ENCODE measurements at places on chromosomes 3 and 15. TPM values are rescaled to one million over a fixed set of nuclear protein-coding genes. Genes with fewer than 3 reads are reported as not detected.

HES1 gene
- 0.35 TPM for total RNA-seq

WDR49 gene
- 0.66 TPM for total RNA-seq

BTLA gene
- total RNA-seq: 15.2 TPM

ITGA11 gene
- not detected for total RNA-seq

NAALADL2 gene
- 0.16 TPM for total RNA-seq

THOC7 gene
- 36.9 TPM for total RNA-seq

SIDT1 gene
- 75.5 TPM for total RNA-seq

RPP14 gene
- total RNA-seq: 13.9 TPM

Measured in T-cell (primary cell).